Renal cortical epithelial cell (primary cell): ENCODE measurements at places on chromosomes 6 and 20. TPM values are rescaled to one million over a fixed set of nuclear protein-coding genes. Genes with fewer than 3 reads are reported as not detected.

The YWHAB gene
- total RNA-seq = 151 and 278 TPM in 2 replicates

The SOX18 gene
- total RNA-seq = 0.05 and 0.17 TPM in 2 replicates

GRCh38 chr6:37168163-37168758, 1.7 kb upstream of the PIM1 start:
- DNase-seq = no peak

DNA sequence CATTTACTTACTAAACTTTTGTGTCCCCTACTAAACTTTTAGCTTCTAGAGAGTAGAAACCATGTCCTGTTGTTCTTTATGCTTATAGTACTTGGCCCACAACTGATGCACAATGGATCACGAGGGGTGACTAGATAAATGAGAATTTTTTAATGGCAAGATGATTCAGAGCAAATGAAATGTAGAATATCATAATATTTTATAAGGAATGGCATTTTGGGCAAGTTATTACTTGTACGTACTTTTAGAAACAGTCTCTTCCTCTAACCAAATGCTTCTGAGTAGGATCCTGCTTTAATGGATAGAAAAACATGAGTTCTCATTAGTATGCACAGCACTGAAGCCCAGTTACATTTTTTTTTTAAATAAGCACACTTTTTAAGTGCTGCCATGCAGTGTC, 336.3 kb downstream of the NRN1 start:
- no peak for DNase-seq

- DNase-seq = no peak
Observed at GRCh38 chr20:63025534-63026331, 19.0 kb upstream of the BHLHE23 start.
